Cerebellar nuclear complex (tissue), 1 donor: ENCODE measurements at places on chromosomes 4 and X.

GRCh38 chr4:172486531-172486930 is 673.3 kb downstream of the GALNTL6 start:
- DNase-seq = no peak

DNA sequence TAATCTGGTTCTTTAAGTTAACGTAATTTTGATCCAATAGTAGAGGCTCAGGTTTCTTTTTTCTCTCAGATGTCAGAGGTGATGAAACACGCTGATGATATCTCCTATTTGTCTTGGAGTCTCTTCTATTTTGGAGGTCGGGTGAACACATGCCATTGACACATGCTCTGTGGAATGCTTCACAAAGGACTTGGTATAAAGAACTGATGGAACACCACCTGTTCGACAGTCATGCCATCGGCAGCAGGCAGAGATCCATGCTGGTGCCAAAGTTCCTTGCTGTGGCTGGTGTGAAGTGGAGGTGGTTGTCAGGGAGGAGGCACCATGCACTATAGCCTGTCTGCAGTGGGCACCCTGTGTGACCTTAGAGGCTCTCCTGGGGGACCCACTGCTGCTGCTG is 94.9 kb downstream of the ATP8A1 start:
- no peak for DNase-seq

- no peak for DNase-seq
These were observed 7.7 kb downstream of the GAK start for GRCh38 chr4:924107-925096.

DNA sequence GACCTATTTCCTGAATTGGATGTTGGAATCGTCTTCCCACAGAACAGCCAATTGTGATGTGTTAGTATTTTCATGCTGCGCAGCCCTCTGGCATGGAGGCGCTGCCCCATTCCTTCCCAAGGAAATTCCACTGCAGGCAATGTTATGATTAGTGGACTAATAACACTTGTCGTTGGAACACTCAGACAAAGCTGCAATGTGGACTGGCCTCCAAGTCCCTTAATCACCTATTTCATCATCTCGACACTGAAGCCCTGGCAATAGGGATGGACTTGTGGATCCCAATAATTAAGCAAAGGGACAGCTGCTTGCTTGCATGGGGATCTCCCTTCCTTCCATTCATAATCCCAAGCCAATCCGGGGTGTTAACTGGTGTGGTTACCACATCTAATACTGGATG is 78.8 kb upstream of the PLAC1 start:
- DNase-seq = no peak

DNA sequence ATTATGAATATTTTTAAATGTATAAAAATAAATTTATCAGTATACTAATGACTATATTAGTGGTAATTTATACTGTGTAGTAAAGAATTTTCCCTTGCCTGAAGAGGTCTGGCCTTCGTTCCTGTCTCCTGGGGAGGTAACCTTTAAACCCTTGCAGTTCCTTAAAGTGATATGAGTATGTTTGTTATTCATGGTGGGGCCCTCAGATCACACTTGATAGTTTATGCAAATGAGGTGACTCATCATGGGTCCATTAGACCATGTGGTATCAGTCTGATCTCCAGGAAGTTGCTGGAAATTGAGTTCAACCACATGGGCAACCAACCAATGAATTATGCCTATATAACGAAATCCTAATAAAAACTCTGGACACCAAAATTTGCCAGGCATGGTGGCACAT is 904.1 kb downstream of the RPA4 start:
- DNase-seq = no peak

DNA sequence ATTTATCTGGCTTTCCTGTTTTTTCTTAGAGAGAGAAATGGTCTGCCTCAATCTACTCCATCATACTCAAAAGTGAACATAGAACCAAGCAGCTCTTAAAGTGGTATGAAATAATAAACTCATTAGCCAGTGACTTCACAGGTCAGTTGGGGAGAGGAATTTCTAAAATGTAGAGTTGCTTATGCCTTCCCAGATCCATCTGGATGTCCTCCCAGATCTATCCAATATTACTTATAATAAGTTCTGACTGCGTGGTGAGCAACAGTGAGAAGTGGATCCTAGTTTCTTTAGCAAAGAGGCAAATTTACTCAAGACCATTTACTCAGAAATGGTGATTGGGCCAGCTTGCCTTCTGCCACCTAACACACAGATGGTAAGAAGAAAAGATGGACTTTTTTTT is 748.0 kb downstream of the PCDH18 start:
- DNase-seq = no peak

- no peak for DNase-seq
These were observed 78.5 kb downstream of the SCLT1 start for GRCh38 chr4:129014566-129015509.

- no peak for DNase-seq
These were observed 131.4 kb downstream of the CHIC2 start for GRCh38 chr4:53932796-53933610.

GRCh38 chr4:152372444-152372843 is 163.4 kb downstream of the FBXW7 start:
- no peak for DNase-seq

DNA sequence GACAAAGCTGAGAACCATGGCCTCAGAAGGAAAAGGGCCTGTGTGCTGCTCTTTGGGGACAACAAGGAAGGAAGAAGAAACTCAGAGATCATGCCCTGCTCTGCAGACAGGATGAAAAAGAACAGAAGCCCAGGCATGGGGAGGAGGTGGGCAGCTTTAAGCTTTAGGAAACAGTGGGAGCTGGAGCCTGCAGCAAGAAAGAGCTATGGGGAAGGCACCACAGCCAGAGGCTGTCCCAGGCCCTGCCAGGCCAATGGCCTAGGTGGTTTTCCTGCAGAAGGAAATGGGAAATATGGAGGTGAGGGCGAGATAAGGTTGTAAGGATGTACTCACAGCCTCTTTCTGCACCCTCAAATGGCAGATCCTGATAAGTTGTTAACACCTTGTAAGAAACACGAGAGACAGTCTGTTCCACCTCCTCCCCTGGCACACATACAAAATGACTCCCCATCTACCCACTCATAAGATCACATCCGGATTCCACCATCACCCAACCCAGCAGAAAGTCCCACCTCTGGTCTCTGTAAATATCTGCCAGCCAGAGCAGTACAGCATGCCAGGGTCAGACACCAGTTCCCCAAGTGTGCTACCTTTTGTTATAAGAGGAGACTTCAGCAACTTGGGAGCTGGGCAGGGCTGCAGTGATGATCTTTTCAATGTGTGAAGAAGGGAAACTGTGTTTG is 105.2 kb downstream of the RTL5 start:
- DNase-seq = no peak

DNA sequence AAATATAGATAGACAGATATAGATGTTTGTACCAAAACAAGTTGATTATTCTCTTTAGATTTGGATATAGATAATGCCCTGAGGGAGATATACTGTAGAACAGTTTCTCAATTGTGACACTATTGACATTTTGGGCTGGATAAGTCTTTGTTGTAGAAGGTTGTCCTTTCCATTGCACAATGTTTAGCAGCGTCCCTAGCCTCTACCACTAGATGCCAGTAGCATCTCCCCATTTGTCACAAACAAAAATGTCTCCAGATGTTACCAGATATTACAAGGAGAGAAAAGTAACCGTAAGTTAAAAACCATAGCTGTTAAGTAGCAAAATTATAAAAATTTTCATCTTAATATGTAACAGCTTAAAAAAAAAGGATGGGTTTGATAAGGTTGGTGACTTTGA is 2595.3 kb downstream of the ARAP2 start:
- no peak for DNase-seq

DNA sequence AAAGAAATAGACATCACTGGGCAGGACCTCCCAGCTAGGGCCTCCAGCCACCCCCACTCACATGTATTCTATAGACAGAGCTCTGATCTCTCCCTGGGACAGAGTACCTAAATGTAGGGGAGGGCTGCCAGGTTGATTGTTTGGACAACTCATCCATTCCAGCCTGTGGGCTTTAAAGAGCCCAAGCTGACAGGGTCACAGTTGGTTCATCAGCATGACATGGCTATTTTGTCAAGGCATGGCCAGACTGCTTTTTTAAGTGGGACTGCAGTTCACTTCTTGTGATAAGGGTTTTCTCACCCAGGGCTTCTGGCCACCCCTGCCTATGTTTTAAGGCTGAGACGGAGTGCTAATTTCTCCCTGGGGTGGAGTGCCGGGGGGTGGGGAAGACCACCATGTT is 63.3 kb downstream of the KLHL4 start:
- no peak for DNase-seq

GRCh38 chr4:148415500-148415899 is 26.7 kb downstream of the NR3C2 start:
- DNase-seq = no peak

DNA sequence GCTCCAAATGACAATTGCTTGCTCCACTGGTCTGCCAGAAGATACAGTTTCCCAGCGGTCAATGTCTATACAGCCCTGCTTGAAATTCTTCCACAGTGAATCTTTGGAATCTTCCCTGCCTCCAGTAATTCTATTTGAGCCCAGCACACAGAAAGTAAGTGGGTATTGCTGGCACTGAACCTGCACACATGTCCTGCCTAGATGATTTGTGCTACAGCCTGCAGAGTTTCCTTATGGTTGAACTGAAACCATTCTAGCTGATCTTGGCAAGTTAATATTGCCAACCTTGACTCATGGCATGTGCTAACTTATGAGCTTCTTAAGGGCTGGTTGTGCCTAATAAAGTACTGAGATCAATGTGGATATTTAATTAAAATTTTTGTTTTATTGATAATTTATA is 553.8 kb upstream of the GNPDA2 start:
- no peak for DNase-seq

GRCh38 chrX:79408623-79409322 is 41.6 kb upstream of the ITM2A start:
- DNase-seq = no peak

- DNase-seq = peak; percentile 5
These were observed 8.6 kb upstream of the ZXDA start for GRCh38 chrX:57918750-57919436.

GRCh38 chr4:184805462-184806228 is 20.1 kb downstream of the ACSL1 start:
- DNase-seq = no peak

DNA sequence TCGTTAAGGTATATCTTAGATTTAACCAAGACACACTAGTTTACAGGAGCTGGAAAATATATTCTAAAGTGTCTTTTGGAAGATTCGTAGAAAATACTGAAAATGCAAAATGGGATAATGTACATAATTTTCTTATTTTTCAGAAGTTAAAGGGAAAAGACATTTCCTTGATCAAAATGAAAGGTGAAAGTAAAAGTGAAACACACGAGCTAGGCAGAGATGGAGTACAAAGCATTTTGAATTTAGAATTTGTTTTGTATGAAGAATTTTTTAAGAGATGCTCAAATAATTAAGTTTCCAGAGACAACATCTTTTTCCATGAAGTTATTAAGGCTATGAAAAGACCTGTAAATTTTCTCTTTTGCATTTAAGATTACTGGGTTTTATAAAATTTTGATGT is 2192.6 kb upstream of the AGA start:
- no peak for DNase-seq

GRCh38 chr4:38055566-38055965 is 95.4 kb downstream of the PTTG2 start:
- DNase-seq = no peak

DNA sequence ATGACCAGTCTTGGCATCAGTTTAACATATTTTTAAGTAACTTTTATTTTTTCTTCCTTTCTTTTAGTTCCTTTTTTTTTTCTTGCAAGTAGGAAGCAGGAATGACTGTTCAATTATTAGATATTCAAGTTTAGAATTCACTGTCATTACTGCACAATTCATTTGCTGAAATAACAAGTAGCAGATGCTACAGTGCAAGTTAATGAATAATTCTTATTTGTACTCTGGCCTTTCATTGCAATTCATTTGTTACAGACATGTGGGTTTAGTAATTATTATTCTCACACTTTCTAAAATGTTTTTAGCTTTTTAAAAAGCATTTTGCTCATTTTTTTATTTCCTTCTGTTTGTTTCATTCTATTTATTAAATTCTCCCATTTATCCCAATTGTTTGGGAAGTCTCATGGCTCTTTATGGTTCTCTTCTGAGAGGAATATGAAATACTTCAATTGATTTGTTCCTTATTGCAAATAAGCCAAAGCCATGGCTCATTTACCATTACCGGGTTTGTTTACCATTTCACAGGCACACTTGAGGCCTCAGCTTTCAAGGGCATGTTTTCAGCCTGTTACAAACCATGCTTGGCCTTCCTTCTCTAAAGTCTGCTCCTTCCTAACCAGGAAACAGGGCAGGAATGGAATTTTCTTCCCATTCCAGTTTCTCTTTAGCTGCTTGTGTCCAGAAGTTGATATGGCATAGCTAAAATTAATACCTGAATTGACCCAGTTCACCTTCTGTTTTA is 4.6 kb upstream of the DCAF4L1 start:
- no peak for DNase-seq

DNA sequence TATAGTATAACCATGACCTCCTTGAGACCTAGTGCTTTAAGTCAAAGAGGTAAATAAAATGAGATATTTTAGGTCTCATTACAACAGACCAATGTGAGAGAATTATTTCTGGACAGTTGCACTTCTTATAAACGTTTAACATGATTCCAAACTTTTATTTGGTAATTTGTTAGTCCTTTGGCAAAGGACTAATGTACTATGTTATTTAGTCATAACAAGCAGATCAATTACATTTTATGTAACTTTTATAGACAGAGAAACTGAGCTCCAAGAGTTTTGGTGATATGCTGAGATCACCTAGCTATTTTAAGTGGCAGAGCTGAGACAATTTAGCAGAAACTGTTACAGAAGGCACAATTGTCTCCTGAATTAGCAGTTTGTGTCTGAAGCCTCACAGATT is 2.6 kb upstream of the SNCA start:
- DNase-seq = no peak

DNA sequence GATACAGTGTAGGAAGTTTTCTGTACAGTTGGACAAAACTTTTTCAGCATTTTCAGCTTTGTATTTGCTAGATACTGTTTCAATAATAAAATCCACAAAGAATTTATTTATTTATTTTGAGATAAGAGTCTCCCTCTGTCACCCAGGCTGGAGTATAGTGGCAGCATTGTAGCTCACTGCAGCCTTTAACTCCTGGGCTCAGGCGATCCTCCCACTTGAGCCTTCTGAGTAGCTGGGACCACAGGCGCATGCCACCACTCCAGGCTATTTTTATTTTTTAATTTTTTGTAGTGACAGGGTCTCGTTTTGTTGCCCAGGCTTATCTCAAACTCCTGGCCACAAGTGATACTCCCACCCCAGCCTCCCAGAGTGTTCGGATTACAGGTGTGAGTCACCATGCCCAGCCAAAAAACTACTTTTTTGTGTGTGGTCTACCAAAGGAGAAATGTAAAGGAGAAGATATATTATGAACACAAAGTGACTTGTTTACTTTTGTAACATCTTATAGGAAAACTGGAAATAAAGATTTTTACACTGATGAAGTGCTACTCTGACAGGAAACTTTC is 13.0 kb upstream of the SOWAHD start:
- DNase-seq = no peak

DNA sequence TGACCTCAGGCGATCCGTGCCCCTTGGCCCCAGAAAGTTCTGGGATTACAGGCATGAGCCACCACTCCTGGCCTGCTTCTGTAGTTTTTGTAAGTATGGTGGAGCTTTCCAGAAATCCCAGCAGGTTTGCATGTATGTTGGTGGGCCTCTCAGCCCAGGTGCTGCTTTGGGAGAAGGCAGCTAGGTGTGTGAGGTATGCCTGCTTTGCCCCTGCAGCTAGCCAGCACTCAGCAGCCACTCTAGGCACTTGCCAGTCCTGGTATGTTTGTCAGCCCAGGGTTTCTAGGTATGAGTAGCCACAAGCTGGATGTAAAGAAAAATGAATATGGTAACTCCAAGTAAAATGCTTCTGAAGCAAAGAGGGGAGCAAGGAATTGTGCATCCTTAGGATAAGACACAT is 8.9 kb downstream of the SNX25 start:
- no peak for DNase-seq
